ENCODE measurements at places on chromosomes 5 and 9.
A peak's percentile ranks its signal among the peaks of the same experiment; 100 is the strongest.

DNA sequence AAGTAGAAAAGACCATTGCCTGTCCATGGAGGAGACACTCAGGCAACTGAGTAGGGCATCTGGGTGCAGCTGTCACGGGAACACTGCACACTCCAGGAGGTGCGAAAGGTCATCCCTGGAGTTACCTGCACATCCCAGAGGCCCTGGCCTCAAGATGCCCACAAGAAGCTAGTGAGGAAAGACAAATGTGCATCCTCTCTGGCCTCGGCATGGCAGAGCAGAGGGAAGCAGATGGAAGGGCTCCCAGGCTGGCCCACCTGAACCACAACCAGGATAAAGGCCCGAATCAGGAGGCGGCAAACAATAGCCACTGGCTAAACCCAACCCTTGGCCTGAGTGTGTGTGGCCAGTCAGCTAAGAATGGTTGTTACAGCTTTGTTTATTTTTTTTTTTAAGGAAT lies 231.7 kb downstream of the SYK start:
- no peak for DNase-seq

GRCh38 chr5:160186480-160186879 lies 42.8 kb upstream of the FABP6 start:
- DNase-seq = no peak

DNA sequence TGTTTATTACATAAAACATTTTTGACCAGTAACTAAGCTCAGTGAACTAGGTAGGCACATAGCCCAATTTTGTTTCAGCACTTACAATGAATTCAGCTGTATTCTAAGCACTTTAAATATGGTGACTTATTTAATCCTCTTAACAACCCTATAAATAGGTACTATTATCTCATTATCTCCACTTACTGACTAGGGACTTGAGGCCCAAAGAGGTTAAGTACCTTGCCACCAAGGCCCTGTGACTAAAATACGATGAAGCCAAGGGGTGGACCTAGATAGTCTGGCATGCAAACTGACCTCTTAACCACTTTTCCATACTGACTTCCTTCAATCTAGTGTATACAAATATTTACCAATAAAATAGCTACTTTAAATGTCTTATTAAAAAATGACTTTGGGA lies 266.4 kb downstream of the ZNF608 start:
- no peak for DNase-seq

GRCh38 chr5:71601222-71602026 lies 14.3 kb downstream of the MCCC2 start:
- peak; percentile 95 for DNase-seq
